ENCODE measurements at places on chromosomes 11 and 22. TPM values are rescaled to one million over a fixed set of nuclear protein-coding genes. Genes with fewer than 3 reads are reported as not detected.
A peak's percentile ranks its signal among the peaks of the same experiment; 100 is the strongest.

DNA sequence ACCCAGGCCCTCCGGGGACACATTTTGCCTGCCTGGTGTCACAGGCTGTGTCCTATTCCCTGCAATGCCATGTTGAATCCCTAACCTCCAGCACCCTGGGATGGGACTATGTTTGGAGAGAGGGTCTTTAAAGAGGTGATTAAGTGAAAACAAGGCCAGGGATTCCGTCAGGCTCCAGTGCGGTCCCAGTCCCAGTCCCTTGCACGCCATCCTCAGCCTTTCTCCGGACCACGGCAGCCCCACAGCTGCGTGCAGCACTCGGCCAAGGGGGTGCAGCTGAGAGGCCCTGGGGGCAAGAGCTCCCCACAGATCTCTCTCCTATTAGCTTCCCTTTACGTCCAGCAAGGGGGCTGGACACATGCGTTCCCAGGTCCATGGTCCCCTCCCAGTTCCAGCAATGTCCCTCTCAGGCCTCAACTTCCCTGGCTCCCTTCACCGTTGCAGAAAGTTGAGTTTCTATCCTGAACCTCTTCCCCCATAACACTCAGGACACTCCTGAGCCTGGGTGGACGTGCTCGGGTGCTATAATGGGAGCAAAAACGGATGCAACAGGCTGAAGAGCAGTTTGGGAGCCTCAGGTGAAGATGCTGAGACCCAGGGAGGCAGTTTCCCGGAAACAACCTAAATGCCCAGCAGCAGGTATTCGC lies 1422.7 kb downstream of the BRD1 start:
- DNase-seq: no peak

DNA sequence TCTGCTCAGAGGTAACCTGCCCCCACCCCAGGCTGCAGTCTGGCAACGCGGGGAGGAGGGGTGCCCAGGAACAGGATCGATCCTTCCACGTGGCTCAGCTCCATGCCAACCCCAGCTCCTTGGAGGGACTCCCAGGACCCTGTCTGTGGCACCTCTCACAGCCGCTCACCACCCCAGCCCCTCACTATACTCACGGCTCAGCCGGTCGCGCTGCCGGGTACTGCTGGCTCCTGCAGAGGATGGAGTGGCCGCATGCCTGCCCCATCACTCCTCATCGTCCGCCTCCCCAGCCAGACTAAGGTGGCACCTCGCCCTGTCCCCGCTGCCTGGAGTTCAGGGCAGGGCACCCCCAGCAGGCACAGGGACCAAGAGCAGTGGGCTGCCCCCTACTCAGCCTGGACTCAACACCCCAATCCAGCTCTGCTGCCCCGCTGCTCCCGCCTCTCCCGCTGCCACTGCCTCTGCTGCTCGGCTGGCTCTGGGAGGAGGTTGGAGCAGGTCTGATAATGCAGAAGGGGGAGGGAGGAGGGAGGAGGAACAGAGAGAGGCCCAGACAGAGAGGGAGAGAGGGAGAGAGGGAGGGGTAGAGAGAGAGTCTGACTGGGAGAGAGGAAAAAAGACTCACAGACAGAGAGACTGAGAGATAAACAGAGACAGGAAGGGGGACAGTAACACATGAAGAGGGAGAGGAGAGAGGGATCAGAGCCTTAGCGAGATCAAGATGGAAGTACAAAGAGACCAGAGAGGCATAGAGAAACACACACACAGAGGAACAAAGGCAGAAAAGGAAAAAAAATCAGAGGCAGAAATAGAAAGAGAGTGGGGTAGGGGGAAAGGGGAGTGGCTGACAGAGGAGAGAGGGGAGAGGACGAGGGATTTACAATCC lies at the start of gene PDE2A:
Gene PDE2A (minus strand): TSS at position 480 of the 886 bp plus-strand sequence. CDS start 215 bp downstream, at position 265.
- peak; percentile 67 for DNase-seq

DNA sequence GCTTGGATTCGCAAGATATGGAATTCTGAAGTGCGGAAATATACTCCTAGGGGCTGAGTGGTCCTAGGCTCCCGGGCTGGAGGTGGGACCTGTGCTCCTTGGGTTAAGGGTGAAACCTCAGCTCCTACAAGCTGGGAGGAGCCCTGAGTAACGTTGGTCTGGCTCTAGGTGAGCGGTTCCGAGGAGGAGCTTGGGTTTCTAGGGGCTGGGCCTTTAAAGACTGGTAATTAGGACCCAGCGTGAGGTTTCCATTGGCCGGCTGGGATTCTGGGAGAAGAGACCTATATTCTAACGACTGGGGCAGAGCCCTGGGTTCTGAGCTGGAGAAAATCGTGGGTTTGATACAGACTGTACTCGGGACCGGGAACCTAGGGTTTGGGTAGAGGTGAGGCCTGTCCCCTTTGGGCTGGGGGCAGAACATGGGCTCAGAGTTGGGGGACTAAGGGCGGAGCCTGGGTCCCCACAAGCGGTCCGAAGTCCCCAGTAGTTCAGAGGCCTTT lies 882 bp upstream of the MAP4K2 start:
- DNase-seq: peak; percentile 77

DNA sequence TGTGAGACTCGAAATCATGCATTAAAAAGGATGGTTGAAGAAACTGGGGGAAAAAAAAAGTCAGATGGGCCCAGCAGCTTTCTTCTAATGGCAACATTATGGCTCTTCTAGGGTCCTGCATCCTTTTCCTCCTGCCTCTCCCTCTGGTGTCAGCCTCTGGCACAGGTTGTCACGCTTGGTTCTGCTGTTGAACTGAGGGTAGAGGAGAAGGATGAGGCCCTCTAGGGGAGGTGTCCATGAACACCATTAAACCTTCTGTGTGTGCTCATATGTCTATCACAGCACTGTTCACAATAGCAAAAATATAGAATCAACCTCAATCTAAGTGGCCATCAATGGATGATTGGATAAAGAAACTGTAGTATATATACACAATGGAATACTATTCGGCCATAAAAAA lies 36.0 kb downstream of the BUD13 start:
- DNase-seq: no peak

DNA sequence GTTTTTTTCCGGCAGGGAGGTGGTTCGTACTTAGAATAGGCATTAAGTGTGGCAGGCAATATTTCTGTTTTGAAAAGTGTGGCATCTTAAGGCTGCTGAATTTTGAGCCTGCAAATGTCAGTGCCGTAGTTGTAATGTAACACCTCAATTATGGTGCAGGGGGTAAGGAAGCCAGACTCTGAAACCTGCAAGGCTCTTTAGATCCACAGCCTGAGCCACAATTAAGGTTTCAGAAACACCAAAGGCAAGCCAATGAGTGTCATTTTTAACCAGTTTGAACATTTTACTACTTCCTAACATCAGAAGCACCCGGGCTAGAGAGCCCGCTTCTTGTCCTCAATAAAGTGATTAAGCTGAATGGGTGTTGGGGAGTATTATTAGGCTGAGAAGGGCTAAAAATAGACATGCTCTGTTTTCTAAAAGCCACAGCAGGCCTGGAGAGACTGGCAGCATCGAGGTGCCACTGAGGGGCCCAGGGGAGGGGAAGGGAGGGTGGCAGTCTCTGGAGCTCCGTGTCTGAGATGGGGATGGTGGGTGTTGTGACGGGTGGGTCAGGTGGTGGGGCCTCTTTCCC lies 113.4 kb downstream of the ZBTB16 start:
- no peak for DNase-seq

GRCh38 chr11:64768300-64768694 lies 8.5 kb upstream of the PYGM start:
- DNase-seq: no peak

DNA sequence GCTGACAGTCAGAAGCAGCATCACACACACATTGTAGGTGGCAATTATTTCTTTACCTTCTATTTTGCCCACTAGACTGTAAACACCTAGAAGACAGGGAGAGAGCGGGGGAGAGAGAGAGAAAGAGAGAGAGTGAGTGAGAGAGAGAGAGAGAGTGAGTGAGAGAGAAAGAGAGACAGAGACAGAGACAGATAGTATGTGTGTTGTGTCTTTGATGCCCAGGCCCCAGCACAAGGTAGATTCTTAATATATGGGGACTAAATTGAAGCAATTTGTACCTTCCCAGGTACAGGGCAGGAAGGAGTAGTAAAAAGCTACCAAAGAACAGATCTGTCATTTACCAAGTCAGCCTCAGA lies 163.7 kb downstream of the PKNOX2 start:
- DNase-seq: no peak

The TMEM191C gene
- total RNA-seq: 4.2 TPM

The INS gene
- total RNA-seq: not detected
